Tibial nerve (tissue), 4 donors: ENCODE measurements at places on chromosomes 5 and 9.

DNA sequence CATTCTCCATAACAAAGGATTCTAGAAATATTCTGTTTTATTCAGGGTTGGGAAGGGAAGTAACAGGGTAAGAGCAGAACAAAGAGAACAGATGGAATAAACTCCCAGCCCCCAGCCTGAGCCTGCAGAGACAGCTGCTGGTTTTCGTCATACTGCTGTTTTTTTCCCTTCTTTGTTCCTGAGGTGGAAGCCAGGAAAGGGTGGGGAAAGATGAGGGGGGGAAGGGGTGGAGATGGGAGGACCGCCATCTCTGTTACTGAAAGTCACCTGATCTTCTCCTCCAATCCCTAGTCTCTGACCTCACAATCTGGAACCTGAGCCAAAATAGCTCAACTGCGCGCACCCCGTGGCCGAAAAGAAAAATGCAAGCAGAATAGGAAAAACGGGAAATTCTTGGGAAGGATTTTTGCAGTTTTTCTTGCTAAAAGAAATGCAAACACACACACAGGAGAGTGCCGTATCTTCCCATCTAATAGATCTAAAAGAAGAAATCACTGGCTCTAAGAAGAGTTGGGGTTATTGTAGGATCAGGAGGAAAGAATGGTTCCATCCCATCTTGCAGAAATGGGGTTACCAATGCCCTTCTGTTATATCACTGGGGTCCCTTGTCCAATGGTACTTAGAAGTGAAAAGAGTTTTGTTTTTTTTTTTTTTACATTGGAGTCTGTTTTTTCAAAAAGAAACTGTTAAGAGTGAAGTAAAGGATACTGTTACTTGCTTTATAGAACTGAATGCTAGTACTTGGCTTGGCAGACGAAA is 57.9 kb downstream of the DIAPH1 start:
- no peaks in the 10 kb centered on the region for H3K36me3 ChIP-seq
- no peaks in the 10 kb centered on the region for H3K27me3 ChIP-seq
- peak overlapping the region; percentile 85 for H3K27ac ChIP-seq

DNA sequence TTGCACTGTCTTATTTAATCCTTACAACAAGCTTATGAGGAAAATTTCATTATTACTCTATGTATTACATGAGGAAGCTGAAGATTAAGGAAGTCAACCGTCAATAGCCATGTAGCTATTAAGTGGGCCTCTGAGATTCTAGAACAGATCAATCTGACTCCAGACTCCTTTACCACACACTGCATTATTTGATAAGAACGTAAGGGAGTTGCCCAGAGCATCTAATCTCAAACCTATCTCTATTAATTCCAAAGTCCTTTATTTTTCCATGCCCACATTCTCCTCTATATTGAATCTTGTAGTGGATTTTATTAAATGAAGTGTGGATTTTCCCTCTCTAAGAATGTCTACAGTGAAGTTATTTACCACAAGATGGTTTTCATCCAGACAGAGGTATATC is 118.2 kb upstream of the MTAP start:
- DNase-seq: no peak
- no peaks in the 10 kb centered on the region for H3K27me3 ChIP-seq
- H3K4me3 ChIP-seq: no peak overlapping the region
- H3K27ac ChIP-seq: no peak overlapping the region
- H3K36me3 ChIP-seq: no peaks in the 10 kb centered on the region
- no peaks in the 10 kb centered on the region for H3K4me1 ChIP-seq

GRCh38 chr9:129172816-129173215 is 5.2 kb downstream of the IER5L start:
- H3K27ac ChIP-seq: peak overlapping the region; percentile 98
- no peaks in the 10 kb centered on the region for H3K36me3 ChIP-seq
- H3K27me3 ChIP-seq: no peaks in the 10 kb centered on the region
- DNase-seq: no peak

GRCh38 chr9:110911659-110912418 is 126.4 kb downstream of the LPAR1 start:
- peaks cover 43% of the 10 kb centered on the region for H3K4me1 ChIP-seq
- no peaks in the 10 kb centered on the region for H3K36me3 ChIP-seq
- H3K4me3 ChIP-seq: no peak overlapping the region

DNA sequence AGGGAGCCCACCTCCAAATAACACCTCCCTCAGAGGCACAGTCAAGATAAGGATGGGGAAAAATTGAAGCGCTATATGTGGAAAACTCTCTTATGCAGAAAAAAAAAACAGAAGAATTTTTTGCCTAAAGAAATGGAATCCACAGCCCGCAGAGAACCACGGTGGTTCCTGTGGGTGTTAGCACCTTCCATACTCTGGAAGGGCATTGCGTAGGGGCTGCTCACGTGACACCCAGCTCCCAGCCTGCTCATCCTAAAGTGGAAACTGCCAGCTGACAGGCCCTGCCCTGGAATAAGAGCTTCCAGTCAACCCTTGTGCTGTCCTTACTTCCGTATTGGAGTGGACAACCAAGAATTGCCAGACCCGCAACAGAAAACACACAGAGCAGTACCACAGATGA is 142.5 kb downstream of the FSTL4 start:
- H3K4me3 ChIP-seq: no peak overlapping the region
- no peak for DNase-seq
- no peaks in the 10 kb centered on the region for H3K27me3 ChIP-seq
- H3K4me1 ChIP-seq: no peaks in the 10 kb centered on the region

DNA sequence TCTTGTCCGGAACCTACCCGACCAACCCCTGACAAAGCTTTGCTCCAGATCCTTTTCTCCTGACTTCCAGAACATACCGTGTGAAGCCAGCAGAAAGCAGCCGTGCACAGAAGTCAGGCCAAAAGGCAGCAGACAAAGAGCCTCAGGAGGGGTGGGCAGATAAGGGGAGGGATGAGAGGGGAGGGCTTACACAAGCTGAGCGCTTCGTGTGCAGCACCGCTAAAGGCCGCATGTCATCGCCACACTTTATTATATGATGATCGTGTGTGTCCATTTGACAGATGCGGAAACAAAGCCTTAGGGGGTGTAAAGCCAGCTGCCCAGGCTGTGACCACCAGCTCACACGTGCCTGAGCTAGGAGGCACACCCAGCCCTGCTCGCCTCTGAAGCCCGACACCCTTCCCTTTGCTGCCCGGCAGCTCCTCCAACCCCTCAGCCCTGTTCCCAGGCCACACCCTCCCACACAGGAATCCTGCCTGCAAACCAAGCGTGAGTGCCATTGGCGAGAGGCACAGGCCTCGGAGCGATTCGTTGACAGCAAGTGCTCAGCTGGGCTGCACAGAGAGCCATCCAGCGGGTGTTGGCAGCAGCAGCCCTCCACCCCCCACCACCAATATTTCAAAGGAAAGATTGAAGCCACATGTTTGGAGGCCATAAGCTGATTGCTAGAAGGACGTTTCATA is 170.5 kb upstream of the SMIM23 start:
- no peaks in the 10 kb centered on the region for H3K4me1 ChIP-seq
- no peak for DNase-seq
- no peaks in the 10 kb centered on the region for H3K36me3 ChIP-seq
- no peaks in the 10 kb centered on the region for H3K27me3 ChIP-seq
- no peak overlapping the region for H3K4me3 ChIP-seq

DNA sequence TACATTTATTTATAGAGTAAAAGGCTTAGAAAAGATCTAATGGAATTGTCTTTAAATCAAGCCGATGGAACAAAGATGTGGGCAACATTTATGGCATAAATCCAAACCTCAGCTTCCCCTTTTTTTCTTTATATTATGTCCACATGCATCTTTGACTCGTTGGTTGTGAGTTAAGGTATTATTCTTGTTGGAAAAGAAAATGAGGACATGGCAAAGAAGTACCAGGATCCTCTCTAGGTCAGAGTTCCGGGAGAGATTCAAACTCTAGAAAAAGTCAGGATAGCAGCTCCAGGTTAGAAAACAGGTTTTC is 508 bp upstream of the NME5 start:
- H3K4me1 ChIP-seq: peaks cover 12% of the 10 kb centered on the region
- H3K36me3 ChIP-seq: no peaks in the 10 kb centered on the region
- no peak overlapping the region for H3K4me3 ChIP-seq

- no peak overlapping the region for H3K27ac ChIP-seq
- H3K4me3 ChIP-seq: no peak overlapping the region
- H3K36me3 ChIP-seq: no peaks in the 10 kb centered on the region
- H3K27me3 ChIP-seq: no peaks in the 10 kb centered on the region
- H3K4me1 ChIP-seq: peaks cover 23% of the 10 kb centered on the region
- DNase-seq: peak; percentile 77
Observed at GRCh38 chr9:98867429-98868168, 60.1 kb downstream of the GALNT12 start.

- DNase-seq: no peak
- H3K27me3 ChIP-seq: no peaks in the 10 kb centered on the region
- H3K27ac ChIP-seq: no peak overlapping the region
Observed at GRCh38 chr5:59622848-59623247, 270.7 kb downstream of the PDE4D start.

DNA sequence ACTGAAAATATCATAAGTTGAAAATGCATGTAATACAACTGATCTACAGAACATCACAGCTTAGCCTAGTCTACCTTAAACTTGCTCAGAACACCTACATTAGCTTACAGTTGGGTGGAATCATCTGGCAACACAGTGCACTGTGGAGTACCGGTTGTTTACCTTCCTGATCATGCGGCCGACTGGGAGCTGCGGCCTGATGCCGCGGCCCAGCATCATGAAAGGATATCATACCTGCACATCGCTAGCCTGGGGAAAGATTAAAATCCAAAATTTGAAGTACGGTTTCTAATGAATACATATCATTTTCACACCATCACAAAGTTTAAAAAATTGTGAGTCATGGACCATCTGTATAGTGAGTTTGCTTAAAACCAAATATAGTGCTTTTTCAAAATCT is 1.8 kb downstream of the HACD4 start:
- no peak overlapping the region for H3K27ac ChIP-seq
- no peaks in the 10 kb centered on the region for H3K4me1 ChIP-seq
- H3K36me3 ChIP-seq: no peaks in the 10 kb centered on the region
- H3K4me3 ChIP-seq: no peak overlapping the region

- H3K27me3 ChIP-seq: no peaks in the 10 kb centered on the region
- H3K4me3 ChIP-seq: no peak overlapping the region
- H3K27ac ChIP-seq: no peak overlapping the region
- no peak for DNase-seq
- no peaks in the 10 kb centered on the region for H3K4me1 ChIP-seq
Observed at GRCh38 chr5:162288647-162289296, 221.2 kb downstream of the GABRG2 start.

DNA sequence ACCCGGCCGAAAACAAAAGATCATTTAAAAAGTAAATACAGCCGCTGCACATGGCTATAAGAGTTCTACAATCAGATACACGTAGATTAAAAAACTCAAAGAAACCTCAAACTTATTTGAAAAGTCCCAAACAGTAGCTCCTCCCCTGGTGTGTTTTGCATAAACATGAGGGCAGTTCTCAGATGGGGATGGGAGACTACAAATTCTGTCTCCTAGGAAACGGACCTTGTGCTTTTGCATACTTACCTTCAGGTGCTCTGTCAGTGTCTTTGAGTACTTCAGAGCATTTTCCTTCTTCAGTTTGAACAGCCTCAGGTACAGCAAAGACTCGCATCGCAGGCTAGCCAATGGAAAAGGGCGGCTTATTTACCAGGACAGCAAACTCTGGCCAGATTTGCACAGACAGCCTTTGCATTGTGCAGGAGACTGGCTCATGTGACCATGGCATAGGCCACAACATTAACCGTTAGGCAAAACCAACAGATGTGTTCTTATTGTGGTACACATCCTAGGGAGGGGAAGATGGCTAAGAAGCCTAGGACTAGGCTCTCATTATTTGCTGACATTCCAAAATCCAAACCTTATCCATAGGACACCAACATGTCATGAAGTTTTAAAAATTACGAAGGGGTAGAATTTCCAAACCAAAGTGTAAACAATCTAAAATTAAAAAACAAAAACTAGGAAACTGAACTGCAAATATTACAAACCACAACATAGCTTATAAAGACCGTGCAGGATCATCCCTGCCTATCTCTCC is 12.8 kb downstream of the LEAP2 start:
- no peak for DNase-seq
- H3K4me1 ChIP-seq: peaks cover 11% of the 10 kb centered on the region
- no peaks in the 10 kb centered on the region for H3K27me3 ChIP-seq
- H3K27ac ChIP-seq: no peak overlapping the region
- H3K4me3 ChIP-seq: no peak overlapping the region
- H3K36me3 ChIP-seq: peaks cover 3% of the 10 kb centered on the region

DNA sequence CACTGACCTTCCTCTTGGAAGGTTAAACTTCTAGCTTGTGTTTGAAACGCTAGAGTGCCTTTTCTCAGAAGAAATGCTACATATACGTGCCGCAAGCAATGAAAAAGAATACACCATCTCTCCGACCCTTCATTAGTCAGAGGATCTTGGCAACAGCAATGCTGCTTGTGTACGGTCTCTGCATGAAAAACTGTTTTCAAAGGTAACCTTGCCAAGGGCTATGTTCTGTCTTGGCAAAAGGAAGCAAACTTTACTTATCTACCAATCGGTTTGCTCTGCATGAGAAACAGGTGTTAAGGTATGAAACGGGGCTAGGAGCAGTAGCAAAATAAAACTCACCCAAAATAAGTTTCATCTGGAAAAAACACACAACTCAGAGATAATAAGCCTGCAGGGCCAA is 297.8 kb downstream of the FBXL17 start:
- H3K27ac ChIP-seq: no peak overlapping the region
- no peaks in the 10 kb centered on the region for H3K36me3 ChIP-seq
- H3K27me3 ChIP-seq: no peaks in the 10 kb centered on the region
- H3K4me1 ChIP-seq: no peaks in the 10 kb centered on the region
- no peak for DNase-seq

DNA sequence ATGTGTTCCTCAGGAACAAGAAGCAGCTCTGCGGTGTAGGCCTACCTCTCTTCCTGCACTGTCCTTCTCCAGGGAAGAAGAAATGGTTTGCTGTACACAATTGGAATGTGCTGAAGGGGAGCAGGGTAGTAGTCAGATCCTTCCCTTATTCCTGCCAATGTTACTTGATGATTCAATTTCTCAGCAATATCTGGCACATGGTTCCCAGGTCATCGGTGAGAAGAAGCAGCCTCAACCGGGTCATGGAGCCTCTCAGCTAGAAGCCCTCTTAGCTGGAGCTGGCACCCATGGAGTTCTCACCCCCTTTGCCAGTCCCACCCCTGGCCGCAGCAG is 36.9 kb downstream of the ACTBL2 start:
- H3K4me1 ChIP-seq: peaks cover 24% of the 10 kb centered on the region
- H3K27ac ChIP-seq: no peak overlapping the region
- no peaks in the 10 kb centered on the region for H3K36me3 ChIP-seq
- H3K4me3 ChIP-seq: no peak overlapping the region
- DNase-seq: no peak
